ENCODE measurements at places on chromosomes 2 and 18. TPM values are rescaled to one million over a fixed set of nuclear protein-coding genes. Genes with fewer than 3 reads are reported as not detected.

The IL36G gene
- not detected for total RNA-seq

The MYCN gene
- total RNA-seq: not detected

The DUSP2 gene
- 379 TPM for total RNA-seq

The DNAJC5G gene
- not detected for total RNA-seq

The PROC gene
- not detected for total RNA-seq

The SNTG2 gene
- 0.50 TPM for total RNA-seq

- ATAC-seq: no peak
Measured at GRCh38 chr2:120625865-120626560, 109.7 kb upstream of the GLI2 start.

- ATAC-seq: no peak
Measured at GRCh38 chr2:162111958-162112850, 38.2 kb upstream of the DPP4 start.

DNA sequence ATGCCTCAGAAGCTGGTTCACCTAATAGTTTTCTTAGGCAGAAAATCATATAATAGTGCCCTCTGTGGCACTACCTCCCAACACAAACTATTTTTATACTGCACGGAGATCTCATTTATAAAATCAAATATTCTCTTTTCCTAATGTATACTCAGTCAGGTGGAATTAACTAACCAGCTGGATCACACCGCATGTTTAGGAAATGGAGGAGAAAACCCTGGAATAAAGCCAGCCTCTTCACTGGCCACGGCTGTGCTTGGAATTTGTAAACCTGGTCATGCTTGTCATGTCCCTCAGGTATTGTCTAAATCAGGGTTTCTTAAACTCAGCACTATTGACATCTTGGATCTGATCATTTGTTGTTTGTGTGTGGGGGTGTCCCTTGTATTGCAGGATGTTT lies 85.6 kb downstream of the DOCK10 start:
- no peak for ATAC-seq

- no peak for ATAC-seq
Measured at GRCh38 chr2:161432107-161432506, 16.0 kb downstream of the TBR1 start.

GRCh38 chr2:39534095-39534711 lies 97.1 kb upstream of the MAP4K3 start:
- no peak for ATAC-seq

DNA sequence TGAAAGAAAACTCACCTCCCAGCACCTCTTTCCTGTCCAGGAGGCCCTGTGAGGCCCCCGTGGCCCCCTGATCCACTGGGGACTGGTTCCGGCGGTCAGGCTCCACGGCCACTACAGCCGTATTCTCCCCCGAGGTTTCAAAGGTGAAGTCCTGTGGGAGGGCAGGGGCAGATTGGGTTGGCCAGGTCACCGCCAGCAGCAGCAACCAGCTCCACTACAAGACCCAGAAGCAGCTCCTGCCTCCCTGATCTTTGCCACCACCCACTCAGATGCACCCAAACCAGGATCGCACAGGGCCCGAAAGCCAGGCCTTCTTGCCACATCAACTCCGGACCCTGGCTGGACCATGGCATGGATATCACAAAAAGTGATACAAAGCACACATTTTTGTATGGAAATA lies 21.9 kb downstream of the SDC1 start:
- no peak for ATAC-seq

GRCh38 chr18:5980721-5981120 lies 85.4 kb upstream of the TMEM200C start:
- no peak for ATAC-seq

GRCh38 chr2:68225119-68225632 lies 27.2 kb downstream of the PPP3R1 start:
- peak; percentile 70 for ATAC-seq

GRCh38 chr2:69816923-69817542 lies 12.4 kb upstream of the GMCL1 start:
- ATAC-seq: peak; percentile 74

GRCh38 chr2:12490641-12491040 lies 226.1 kb upstream of the TRIB2 start:
- no peak for ATAC-seq

DNA sequence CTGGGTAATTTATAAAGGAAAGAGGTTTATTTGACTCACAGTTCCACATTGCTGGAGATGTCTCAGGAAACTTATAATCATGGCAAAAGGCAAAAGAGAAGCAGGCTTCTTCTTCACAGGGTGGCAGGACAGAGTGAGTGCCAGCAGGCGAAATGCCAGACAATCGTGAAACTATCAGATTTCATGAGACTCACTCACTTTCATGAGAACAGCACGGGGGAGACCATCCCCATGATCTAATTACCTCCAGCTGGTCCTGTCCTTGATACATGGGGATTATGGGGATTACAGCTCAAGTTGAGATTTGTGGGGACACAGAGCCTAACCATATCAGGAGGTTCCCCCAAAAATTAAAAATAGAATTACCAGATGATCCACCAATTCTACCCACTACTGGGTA lies 675.5 kb upstream of the SLC8A1 start:
- no peak for ATAC-seq

DNA sequence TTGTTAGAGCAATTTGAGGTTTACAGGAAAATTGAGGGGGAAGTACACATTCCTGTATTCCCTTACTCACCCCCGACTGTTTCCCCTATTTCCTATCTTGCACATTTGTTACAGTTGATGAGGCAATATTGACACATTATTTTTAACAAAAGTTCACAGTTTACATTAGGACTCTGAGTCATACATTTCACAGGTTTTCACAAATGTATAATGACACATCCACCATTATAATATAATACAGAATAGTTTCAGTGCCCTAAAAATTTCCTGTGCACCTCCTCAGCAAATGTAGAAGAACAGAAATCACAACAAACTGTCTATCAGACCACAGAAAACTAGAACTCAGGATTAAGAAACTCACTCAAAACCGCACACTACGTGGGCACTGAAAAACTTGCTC lies 160.6 kb upstream of the RMP24 start:
- ATAC-seq: no peak

DNA sequence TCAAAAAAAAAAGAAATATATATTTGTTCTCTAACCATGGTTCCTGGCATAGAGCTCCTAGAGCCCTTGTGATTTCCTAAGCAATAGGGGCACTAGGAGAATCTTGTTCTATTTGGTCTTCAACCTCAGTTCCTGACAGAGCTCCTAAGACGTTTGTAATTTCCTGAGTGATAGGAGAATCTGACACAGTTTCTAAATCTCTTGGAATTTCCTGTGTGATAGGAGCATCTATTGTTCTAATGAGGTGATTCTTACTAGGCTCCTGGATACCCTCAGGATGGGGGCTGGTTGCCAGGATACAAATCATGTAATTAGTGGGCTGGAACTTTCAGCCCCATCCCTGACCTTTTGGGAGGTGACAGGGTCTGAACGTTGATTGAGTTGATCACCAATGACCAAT lies 245.8 kb downstream of the ZEB2 start:
- no peak for ATAC-seq

DNA sequence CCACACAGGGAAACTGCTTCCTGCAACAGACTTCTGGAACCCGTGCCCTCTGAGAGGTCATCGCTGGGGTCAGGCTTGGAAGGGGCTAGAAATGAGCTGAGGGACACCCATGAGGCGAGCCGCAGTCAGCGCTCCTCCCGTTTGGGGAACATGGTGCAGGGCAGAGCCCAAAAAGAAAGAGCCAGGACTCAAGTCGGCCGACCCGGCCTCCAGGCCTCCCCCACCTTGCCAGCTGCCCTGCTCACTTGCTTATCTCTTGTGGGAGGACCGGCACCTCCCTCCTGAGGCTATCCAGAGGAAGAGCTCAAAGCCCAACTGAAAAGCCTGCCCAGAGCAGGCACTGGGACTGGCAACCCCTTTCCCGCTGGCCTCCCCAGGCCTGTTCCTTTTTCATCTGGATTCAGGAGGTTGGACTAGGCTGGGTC lies 43.6 kb downstream of the SCTR start:
- no peak for ATAC-seq

GRCh38 chr18:72155327-72155726 lies 388.8 kb downstream of the CBLN2 start:
- ATAC-seq: no peak

DNA sequence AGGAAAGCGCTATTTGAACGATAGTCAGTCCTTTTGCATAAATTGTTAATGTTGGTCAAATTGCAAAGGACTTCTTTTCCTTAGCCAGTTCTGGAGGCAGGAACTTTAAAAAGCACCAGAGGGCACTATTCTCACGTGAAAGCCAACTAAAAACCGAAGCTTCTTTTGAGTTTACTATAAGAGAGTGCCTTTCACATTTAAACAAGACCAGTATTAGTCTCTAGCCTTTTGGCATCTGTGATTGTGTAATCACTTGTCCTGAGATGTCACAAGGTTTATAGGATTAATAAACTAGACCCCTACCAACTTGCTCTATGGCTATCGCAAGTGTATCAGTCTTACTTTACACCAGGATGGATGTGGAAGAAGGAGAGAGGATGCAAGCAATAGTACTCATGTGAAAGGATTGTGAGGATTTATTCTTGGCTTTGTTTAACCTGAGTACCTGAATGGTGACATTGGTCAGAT lies 14.4 kb upstream of the STAT4 start:
- ATAC-seq: peak; percentile 77

DNA sequence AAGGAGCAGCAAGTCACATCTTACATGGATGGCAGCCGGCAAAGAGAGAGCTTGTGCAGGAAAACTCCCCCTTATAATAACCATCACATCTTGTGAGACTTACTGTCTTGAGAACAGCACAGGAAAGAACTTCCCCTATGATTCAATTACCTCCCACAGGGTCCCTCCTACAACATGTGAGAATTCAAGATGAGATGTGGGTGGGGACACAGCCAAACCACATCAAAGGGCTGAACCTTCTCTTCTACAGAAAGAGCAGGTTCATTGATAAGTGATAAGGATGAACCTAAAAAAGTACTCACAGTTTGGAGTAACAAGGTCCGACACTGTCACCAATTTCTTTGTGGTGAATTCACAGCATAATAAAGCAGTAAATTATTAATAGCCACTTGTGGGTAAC lies 422.2 kb upstream of the FSIP2 start:
- ATAC-seq: no peak

DNA sequence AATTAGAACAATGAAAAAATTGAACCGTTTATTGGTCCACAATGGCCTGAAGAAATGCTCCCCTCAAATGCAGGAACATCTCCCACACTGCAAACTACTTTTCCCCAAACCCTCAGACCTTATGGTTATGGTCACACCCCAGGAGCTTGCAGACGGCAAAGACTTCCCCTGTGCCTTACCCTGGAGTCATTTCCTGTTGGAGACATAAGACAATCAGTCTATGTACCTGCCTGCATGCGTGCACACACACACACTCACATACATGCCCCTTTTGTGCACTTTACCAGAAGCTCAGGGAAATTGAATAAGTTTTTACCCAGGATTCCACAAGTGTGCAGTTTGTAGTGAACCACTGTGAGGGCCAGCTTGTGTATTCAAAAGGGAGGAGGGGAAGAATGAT lies 281.9 kb upstream of the CELF4 start:
- ATAC-seq: no peak

GRCh38 chr2:40734797-40735196 lies 282.9 kb upstream of the SLC8A1 start:
- no peak for ATAC-seq

- no peak for ATAC-seq
Measured at GRCh38 chr18:7133181-7133580, 15.6 kb upstream of the LAMA1 start.

All from activated T-helper 17 cell treated with anti-CD3 and anti-CD28 coated beads, Interleukin-2, amount 50 U/mL, for 72 hours (primary cell).